NCI-H1436 treated with DMSO at 0.1 percent for 48 hours (cell line): ENCODE measurements at places on chromosomes 3 and 15.

DNA sequence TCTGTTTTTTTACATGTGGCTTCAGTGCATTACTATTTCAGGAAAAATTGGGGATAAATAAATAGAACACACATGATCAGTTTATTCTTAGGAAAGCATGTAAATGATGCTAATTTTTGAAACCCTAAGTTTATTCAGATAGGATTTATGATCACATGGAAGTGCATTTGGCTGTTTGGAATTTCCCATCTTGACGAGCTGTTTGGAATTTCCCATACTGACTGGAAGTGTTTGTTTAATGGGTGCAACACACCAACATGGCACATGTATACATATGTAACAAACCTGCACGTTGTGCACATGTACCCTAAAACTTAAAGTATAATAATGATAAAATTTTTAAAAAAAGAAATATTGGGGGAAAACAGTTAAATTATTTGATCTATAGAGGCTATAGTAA lies 79.5 kb downstream of the COL6A6 start:
- no peak for DNase-seq

- no peak for DNase-seq
Observed at GRCh38 chr3:25903371-25904129, 113.7 kb downstream of the OXSM start.

DNA sequence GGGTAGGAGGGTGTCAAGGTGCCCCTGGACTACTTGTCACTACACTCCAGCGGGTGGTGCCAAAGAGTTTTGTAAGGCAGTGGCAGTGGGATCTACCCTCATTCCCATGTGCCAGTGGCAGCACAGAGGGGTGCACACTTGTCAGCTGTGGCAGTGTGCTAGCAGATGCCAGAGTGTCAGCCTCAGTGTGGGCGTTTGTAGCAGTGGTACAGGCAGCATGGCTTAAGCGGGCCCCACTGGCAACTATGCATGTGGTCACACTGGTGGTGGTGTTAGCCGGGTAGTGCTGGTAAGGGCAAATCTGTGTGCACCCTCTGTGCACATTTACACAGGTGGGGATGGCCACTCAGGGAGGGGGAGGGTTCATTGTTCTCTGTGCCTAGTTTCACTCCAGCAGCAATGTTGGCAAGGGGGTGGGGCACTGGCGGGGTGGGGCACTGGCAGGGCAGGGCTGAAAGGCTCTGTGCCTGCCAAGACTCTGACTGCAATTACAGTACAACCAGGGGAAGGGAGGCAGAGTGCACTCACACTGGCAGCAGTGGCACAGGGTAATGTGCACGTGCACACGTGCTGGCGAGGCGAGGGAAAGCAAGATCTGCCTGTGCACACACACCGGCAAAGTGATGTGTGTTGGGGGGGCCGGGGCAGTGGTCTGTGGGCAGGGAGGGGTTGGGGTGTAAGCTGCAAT lies 31.8 kb downstream of the MYO9A start:
- no peak for DNase-seq

- no peak for DNase-seq
Observed at GRCh38 chr3:181615666-181616065, 96.1 kb upstream of the SOX2 start.

GRCh38 chr3:64361962-64362735 lies 136.9 kb upstream of the PRICKLE2 start:
- no peak for DNase-seq

DNA sequence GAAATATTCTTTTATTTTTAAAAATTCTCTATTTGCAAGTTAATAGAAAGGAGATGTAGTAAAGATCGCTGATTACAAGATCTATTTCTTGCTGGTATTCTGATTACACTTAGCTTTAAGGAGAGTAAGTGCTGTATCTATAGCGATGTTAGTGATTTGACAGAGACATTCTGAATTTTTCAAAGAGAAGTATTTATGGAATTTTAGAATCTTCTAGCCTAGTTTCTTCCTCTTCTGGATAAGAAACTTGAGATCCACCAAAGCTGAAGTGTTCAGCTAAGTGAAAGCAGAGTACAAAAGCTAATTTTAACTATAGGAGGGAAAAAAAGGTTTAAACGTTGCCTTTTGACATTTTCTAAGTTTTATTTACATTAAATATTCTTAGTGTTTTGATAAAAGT lies 72.1 kb upstream of the RARB start:
- DNase-seq, result no peak

- DNase-seq, result no peak
Observed at GRCh38 chr3:16370872-16371740, 106.1 kb downstream of the OXNAD1 start.
